Activated CD8-positive, alpha-beta T cell treated with anti-CD3 and anti-CD28 coated beads, Interleukin-2, amount 10 ng/mL, durations not matched to agents 7 days and 5 days (primary cell): ENCODE measurements at places on chromosomes 3 and 15.

DNA sequence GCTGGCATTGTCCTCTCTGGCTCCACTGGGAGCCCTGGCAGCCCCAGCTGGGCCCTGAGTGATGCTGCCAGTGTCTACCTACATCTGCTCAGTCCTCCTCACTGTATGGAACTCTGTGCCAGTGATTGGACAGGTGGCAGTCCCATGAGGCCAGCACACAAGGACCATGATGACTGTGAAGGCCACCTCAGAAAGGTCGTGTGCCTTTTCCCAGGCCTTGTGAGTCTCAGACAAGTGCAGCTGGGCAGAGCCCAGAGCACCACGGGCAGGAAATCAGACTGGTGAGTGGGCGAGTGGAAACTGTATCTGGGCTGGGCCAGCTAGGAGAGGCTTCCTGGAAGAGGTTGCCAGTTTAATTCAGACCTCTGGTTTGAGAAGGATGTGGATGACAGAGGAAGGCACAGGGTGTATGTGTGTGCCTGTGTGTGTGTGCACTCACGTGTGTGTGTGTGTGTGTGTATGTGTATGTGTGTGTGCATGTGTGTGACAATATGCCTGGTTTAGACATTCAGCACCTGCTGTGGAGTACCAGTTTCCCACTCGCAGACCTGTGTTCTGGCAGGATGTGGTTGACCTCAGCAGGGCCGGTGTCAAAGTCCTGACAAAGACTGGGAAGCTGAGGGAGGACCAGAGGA is 7.0 kb downstream of the MAPKAPK3 start:
- DNase-seq: peak; percentile 64

- DNase-seq: no peak
Observed at GRCh38 chr3:78887547-78888011, 880.2 kb downstream of the ROBO1 start.

- no peak for DNase-seq
Observed at GRCh38 chr3:43031889-43032545, 52.9 kb downstream of the GASK1A start.

GRCh38 chr3:69767571-69767970 is 28.3 kb downstream of the MITF start:
- DNase-seq: no peak

- no peak for DNase-seq
Observed at GRCh38 chr3:113261063-113261625, 49.8 kb downstream of the BOC start.

GRCh38 chr3:40801284-40801741 is 276.6 kb downstream of the ZNF621 start:
- no peak for DNase-seq

DNA sequence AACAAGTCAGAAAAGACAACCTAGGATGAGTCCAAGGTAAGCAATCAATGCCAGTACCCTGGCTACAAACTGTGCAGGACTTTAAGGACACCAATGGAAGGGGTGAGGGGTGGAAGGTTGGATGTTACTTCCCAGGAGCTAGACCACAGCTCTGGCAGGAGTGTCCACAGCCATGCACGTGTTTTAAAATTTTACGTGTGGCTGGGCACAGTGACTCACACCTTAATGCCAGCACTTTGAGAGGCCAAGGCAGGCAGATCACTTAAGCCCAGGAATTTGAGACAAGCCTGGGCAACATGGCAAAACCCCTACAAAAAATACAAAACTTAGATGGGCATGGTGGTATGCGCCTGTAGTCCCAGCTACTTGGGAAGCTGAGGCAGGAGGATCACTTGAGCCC is 14.7 kb upstream of the HDC start:
- no peak for DNase-seq

GRCh38 chr3:155809181-155809580 is 3.1 kb upstream of the C3orf33 start:
- DNase-seq: no peak

GRCh38 chr3:29889215-29889614 is 608.3 kb downstream of the RBMS3 start:
- no peak for DNase-seq

DNA sequence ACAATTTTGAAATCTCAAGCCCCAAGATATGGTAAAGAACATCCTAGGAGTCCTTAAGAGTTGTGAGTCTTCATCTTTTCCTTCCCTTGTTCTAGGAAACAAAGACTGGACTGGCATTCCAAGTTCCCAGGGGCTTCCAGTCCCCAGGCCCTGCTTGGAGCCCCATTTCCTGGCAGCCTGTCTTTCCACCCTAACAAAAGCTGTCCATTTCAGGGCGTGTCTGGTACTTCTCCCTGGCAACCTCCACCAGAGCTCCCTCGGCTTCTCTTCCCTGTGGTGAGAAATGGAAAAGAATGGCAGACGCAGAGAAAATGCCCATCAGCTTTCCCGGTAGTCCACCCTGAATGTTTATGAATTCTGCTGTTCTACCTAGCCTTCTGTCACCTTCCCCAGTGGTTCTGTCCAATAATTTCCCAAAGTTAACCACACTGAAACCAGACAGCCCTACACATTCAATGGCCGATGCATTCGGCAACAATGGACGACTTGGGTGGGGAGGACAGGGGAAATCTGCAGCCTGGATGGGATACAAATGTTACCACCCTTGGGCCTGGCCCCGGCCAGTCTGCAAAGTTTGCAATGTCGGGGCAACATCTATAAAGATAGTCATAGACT is 6.8 kb downstream of the RAB6B start:
- no peak for DNase-seq

- no peak for DNase-seq
Observed at GRCh38 chr15:89023311-89023961, 64.8 kb upstream of the ABHD2 start.

DNA sequence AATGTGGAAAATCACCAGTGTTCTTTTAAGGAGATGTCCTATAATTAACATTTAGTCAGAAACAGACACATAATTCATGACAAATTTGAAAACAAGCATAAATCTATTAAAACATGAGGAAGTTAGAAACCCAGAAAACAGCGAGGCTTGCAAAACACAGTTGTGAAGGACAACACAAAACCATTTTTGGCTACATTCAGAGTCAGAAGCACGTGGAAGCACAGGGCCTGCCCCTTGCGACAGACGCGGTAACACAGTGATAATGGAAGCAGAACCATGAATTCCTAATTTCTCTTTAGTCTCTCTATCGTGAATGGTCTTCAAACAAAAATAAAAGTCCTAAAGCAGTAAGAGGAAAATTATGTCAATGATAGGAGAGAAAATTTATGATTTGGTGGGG is 12.2 kb downstream of the NCEH1 start:
- no peak for DNase-seq

- DNase-seq: no peak
Observed at GRCh38 chr15:76327191-76328105, 9.1 kb upstream of the ISL2 start.

DNA sequence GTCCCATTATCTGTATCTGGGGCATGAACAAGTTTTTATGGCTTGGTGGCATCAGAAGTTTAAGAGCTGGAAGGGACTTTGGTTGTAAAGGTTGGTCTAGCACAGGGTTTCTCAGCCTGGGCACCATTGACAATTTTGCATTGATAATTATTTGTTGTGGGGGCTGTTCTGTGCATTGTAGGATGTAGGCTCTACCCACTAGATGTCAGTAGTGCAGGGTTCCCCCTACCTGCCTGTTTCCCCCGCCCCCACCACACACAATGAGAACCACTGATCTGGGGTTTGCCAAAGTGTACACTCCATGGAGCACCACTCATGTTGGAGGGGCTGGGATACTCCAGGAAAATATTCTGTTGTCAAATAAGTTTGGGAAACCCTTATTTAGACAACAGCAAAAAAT is 42.7 kb downstream of the PLCL2 start:
- no peak for DNase-seq

DNA sequence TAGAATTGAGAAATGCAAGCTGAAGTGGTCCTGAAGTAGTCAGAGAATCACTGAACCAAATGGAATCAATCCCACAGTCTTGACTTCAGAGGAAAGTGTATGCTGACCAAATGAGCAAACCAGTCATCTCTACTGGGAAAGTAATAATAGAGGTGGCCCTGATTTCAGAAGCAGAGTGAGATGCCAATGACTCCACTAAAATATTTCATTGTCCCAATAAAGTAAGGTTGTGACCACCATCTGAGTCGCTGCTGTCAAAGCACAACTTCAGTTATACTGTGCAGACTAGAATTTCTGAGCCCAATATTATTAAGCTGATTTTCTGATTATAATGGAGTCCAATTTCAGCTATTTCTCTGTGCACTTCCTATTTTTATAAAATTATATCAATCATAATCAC is 334.4 kb upstream of the THBS1 start:
- no peak for DNase-seq

DNA sequence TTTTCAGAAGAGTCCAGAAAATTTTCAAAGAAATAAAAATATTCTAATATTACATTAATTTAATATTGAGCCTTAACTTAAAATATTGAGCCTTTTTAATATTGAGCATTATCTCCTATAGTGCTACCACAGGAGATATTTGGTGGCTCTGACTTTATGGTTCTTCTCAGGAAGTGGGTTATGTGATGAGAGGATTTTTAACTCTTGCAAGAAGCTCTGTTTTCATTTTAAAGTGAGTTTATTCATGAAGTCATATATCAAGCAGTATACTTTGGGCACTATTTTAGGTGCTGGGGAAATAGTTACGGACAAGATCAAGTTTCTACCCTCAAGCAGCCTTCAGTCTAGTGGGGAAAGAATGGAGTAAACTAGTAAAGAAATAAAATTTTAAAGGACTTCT is 13.4 kb upstream of the MBNL1 start:
- DNase-seq: no peak

- no peak for DNase-seq
Observed at GRCh38 chr3:63746211-63746610, 72.9 kb upstream of the C3orf49 start.

DNA sequence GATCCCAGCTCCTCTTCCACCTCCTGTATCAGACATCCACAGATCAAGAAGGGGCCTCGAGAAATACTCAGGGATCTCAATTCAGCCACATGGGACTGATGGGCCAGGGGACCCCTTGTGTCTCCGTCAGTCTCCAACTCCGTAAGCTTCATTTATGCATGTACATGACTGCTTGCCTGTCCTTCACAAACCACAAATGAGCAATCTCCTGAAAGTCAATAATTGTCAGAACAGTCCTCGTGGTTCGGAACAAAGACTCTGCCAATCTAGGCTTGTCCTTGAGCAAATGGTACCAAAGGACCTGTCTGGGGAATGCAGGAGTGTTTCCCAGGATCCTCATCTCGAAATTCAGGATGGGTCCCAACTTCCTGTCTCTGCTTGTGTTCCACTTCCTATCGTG is 20.8 kb downstream of the SLC12A8 start:
- no peak for DNase-seq

- DNase-seq: no peak
Observed at GRCh38 chr15:68348081-68348480, 70.5 kb downstream of the FEM1B start.

GRCh38 chr3:126883241-126883640 is 99.7 kb upstream of the PLXNA1 start:
- DNase-seq: no peak

DNA sequence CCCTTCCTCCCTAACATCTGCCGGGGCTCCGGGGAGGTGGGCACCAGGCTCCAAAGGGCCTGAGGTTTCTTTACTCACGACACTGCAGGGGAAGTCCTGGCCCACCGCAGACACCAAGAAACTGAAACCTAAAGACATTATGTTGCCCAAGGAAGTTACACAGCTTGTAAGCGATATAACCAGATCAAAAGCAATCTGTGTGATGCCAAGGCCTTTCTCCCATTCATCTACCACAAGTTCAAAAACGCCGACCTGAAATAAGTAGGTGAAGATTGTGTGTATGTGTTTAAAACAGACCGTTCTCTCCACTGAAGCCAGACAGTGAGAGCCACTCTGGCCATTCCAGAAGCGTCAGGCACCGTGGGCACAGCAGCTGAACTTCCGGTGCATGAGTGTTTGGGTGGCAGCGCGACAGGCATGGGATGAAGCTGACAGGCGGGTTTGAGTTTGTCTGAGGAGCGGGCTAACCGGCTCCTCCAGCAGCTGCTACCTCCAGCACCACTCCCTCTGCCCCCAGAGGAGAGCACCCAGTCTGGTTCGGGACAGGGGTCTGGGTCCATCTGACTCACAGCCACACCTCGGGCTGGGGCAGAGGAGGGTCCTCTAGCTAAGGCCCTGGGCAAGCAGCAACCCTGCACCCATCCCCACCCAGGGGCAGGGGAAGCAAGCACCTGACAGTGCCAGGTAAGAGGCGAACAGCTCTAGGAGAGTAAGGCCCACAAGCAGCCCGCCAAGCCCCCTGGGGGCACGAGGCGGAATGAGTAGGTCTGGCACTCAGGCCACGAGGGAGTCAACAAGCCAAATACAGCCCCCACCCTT is 1.3 kb downstream of the TNK2 start:
- DNase-seq: peak; percentile 84

DNA sequence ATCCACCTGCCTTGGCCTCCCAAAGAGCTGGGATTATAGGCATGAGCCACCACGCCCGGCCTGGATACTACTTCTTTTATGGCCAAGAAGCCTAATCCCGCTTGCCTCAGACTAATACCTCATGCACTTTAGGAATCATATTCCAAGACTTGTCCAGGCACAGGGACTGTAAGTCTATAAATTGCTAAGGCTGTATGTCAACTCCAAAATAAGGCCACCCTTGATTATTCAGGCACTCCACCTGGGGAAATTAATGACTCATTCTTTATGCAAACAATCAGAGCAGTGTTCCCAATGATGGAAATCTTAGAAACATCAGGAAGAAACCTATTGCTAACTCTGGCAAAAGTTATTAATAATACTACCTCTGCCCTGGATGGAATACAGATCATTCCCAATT is 98.4 kb downstream of the ERC2 start:
- DNase-seq: no peak

- DNase-seq: peak; percentile 27
Observed at GRCh38 chr15:92655178-92655995, at the start of gene FAM174B. FAM174B (minus strand) TSS chr15:92655775.

DNA sequence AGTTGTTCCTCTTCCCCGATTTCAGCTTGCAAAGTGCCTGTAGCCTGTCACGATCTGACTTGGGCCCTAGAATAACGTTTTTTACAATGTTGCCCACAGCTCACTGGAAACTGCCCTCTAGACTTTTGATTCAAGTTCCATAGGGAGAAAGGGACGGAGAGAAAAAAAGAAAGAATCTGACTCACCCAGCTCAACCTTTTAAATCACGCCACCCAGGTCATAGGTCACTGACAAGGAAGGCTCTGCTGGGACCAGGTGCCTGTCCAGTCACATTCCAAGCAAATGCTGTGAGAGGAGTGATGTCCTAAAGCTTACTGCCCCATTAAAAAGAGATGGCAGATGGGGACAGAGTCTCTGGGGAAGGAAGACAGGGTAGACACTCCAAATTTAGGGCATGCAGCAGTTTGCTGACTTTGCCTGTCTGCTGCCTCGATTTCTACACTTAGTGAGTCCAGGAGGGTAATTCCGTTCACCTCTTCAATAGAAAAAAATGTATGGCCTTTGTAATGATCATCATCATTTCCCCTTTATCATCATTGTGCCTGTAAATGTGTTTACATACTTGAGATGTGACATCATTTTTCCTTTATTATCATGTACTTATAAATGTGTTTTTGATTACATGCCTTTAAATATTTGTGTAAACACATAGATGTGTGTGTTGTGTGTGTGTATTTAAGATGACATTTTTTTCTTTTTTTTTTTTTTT is 8.4 kb upstream of the MYO1E start:
- DNase-seq: no peak

GRCh38 chr3:191136347-191136746 is 62.7 kb upstream of the OSTN start:
- no peak for DNase-seq
